ENCODE measurements at places on chromosomes 7 and 10. TPM values are rescaled to one million over a fixed set of nuclear protein-coding genes. Genes with fewer than 3 reads are reported as not detected.

The CNPY1 gene
- not detected for total RNA-seq

GRCh38 chr10:131250454-131251145, 60.9 kb downstream of the TCERG1L start:
- DNase-seq: no peak

GRCh38 chr7:44094365-44094764, 9.8 kb upstream of the AEBP1 start:
- no peak for DNase-seq

DNA sequence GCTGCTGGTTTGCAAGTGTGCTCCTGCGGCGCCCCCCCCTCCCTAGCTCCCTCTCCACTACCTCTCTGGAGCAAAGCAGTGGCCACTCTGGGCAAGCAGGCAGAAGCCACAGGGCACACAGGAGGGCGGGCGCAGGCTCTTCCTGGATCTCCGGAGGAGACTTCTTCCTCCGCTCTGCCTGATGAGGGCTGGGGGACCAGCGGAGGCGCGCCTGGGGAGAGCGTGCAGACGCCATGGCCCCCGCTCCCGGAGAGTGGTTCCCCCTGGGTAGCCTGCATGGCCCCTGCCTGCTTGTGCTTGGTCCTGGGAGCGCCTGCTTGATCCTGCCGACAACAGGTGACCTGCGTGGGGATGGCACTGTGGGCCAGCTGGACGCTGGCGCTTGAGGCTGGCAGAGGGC, 29.0 kb downstream of the ANKMY2 start:
- no peak for DNase-seq

DNA sequence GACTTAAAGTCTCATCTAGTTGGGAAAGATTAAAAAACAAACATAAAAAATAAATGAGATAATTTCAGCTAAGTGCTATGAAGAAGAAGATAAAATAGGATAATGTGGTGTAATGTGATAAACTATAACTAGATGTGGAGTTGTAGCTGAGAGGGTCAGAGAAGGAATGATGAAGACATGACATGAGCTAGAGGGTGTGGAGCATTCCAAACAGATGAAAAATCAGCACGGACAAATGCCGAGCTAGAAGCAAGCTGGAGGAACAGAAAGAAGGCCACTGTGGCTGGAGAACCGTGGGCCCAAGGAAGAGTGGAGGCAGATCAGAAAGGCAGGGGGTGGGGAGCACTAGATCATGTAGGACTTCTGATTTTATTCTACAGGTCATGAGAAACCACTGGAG, 70.6 kb downstream of the CDK6 start:
- no peak for DNase-seq

DNA sequence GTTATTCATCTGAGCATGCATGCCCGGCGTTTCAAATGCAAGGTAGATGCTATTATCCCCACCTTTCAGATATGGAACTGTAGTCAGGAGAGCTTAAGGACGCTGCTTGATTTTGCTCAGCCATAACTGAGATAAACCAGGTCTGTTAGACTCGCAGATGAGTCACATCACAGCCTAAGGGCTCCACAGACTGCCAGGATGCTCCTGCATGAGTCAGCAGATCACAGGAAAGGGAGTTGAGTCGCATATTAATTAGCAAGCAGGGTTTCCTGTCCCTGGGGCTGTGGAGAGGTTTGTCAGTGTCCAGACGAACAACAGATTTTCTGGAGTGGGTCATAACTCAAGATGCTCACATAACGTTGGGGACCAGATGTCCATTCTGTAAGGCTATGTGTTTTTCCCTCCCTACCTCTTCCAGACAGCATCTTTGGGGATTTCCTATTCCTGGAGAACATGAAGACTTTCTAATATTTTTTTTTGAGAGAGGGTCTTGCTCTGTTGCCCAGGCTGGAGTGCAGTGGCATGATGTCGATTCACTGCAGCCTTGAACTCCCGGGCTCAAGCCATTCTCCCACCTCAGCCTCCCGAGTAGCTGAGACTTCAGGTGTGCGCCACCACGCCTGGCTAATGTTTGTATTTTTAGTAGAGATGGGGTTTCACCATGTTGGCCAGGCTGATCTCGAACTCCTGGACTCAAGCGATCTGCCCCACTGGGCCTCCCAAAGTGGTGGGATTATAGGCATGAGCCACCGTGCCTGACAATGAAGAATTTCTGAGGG, 36.7 kb downstream of the PFKFB3 start:
- DNase-seq: no peak

The OR13A1 gene
- not detected for total RNA-seq

The ARID5B gene
- 90.1 TPM for total RNA-seq

The HSPA12A gene
- total RNA-seq: 19.4 TPM

DNA sequence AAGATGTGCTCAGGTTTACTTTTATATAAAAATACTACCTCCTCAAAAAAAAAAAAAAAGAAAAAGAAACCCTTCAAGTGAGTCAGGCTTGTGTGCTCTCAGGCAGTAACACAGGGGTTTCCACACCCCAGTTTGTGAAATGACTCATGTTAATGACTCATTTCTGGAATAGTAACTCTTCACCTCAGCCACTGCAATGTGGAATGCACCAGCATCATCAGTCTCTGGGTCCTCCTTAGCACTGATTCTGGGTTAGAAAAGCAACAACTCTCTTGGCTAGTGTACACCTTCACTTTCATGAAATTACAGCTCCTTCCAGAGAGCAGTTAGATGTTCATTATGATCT, 110.6 kb downstream of the EMX2 start:
- no peak for DNase-seq

- DNase-seq: peak; percentile 64
Measured at GRCh38 chr10:114821293-114821914, at the start of gene FHIP2A. Gene FHIP2A, plus strand, starts transcription at chr10:114821780. Its CDS starts 299 bp downstream, at chr10:114822079.

The NPY gene
- total RNA-seq: 55.6 TPM

- no peak for DNase-seq
Measured at GRCh38 chr10:4691301-4691700, 134.7 kb upstream of the AKR1E2 start.

- no peak for DNase-seq
Measured at GRCh38 chr10:71782917-71783490, 9.7 kb upstream of the VSIR start.

The FERD3L gene
- not detected for total RNA-seq

- no peak for DNase-seq
Measured at GRCh38 chr7:10128748-10129147, 844.9 kb upstream of the PHF14 start.

DNA sequence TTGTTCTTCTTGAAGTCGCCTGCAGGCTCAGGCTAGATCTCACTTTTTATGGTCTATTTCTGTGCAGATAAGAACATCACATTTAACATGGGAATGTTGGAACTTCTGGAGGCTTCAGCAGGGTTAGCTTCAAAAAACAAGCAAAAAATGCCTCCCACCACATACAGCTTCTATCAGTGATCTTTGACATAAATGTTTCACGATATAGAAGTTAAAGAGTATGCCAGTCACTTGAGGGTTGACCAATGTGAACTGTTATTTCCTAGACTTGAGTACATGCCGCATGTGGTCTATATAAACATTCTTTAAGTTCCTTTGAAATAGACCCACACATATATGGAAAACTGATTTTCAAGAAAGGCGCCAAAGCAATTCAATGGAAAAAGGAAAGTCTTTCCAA, 219.2 kb upstream of the KLF14 start:
- DNase-seq: no peak

GRCh38 chr7:133973710-133974109, 153.4 kb upstream of the LRGUK start:
- DNase-seq: no peak

The AMZ1 gene
- total RNA-seq: not detected

DNA sequence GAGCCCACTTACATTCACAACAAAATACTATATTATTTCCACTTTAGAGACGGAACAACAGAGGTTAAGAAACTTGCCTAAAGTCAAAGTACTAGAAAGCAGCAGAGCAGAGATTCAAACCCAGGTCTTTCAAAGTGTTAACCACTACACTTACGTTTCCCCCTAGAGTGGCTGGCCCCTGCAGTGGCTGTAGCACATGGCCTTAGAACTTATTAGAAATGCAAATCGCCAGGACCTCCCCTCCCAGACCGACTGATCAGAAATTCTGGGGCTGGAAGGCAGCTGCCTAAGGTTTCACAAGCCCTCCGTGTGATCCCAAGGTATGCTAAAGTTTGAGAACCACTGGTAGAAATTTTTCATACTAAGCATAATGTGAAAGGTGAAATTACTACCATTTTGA, 8.1 kb downstream of the MPP7 start:
- DNase-seq: no peak

GRCh38 chr10:6148251-6148701, 54.5 kb upstream of the PFKFB3 start:
- DNase-seq: no peak

DNA sequence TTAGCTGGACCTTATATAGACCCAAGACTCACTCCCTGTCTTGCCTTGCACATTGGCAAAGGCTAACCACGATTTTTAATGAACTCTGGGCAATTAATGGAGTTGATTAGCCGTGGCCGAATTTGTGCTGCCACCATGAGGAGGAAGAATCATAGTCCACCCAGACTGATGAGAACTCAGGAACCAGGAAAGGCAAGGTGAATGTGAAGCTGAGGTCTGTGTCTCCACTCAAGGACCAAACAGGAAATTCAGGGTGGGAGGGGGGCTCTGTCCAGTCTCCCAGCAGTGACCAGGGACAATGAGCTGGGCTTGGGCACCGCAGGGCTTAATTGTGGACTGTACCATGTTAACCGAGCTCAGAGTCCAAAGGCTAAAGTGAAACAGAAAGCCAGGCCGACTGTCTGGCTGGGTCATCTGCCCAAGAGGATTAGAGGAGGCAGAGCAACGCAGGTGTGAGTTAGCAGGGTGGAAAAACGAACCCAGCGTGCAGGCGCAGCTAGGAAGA, 127.0 kb upstream of the JCAD start:
- no peak for DNase-seq

GRCh38 chr10:373526-374309, 238.5 kb downstream of the ZMYND11 start:
- DNase-seq: peak; percentile 33

DNA sequence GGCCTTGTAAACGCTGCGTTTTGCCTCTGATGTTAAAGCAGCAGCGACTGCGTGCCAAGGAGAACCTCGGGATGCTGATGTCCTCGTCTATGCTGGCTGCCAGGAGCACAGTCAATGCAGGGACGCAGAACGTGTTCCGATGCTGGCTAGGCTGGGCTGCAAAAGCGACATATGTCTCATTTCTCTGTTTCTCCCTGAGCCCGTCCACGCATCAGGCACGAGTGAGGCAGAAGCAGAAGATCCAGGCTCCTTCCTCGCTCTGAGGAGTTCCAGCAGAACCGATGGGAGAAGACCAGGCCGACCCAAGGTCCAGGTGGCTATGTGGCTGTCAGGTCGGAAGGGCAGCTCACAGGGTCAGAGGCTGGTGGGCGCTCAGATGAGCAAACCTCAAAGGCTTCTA, 3.7 kb upstream of the FOXL3 start:
- DNase-seq: no peak

DNA sequence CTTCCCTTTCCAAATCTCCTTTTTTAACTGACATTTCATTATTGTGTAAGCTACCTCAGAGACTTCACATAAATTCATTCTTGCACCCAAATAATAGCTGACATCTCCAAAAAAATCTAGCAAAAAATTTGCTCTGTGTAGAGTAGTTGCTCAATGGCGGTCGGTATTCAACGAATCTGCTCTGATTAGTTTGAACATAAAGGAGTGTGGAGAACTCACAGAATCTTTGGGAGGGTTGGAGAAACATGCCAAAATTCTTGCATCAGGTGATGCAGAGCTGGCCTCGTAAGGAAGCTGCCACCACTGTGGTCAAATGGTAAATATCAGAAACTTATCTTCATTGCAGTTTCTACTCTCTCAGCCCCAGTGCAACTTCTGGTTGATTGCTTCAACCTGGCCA, 201.2 kb upstream of the MDFIC start:
- DNase-seq: no peak

The PRKG1 gene
- 9.0 TPM for total RNA-seq

DNA sequence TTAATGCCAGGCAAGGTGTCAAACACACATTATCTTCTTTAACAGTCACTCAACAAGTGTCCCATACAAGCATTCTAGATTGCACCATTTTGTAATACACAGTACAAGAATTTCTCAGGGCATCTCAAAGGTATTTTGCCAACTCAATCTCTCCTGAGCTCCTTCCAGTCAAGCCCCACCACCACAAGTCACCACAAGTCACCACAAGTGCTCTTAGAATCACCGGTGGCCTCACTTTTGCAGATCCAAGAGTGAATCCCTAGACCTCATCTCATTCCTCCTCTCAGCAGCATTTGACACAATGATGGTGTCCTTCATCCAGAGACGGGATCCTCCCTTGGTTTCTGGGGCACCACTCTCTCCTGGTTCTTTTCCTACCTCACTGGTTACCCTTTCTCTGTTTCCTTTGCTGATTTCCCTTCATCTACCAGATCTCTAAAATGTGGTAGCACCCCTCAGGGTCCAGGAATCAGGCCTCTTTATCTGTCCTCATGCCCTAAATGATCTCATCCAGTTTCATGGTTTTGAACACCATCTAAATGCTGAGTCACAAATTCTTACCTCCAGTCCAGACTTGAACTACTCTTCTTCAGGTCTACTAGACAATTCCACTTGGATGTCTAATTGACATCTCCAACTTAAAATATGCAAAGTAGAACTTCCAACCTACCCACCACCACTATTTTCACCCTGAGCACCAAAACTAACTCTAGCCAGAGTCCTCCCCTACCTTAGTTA, 26.9 kb downstream of the VPS41 start:
- no peak for DNase-seq

- no peak for DNase-seq
Measured at GRCh38 chr10:55629793-55630490, 731.1 kb downstream of the ZWINT start.

DNA sequence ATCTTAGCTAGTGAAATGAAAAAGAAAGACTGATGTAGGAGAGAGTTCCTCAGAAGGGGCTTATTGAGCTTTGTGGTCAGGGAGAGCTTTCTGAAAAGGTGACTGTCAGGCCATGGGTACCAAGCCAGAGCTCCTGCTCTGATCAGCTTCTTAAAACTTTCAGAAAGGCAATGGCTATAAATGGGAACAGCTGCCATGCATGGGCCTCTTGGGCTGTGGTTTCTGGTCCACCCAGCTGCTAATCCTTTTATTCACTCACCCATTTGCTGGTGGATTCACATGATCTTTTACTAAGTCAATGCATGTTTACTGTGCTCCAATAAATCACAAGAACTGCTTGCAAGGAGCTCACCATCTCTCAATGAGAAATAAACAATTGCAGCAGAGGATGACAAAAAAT, 60.1 kb upstream of the ZPBP start:
- no peak for DNase-seq

DNA sequence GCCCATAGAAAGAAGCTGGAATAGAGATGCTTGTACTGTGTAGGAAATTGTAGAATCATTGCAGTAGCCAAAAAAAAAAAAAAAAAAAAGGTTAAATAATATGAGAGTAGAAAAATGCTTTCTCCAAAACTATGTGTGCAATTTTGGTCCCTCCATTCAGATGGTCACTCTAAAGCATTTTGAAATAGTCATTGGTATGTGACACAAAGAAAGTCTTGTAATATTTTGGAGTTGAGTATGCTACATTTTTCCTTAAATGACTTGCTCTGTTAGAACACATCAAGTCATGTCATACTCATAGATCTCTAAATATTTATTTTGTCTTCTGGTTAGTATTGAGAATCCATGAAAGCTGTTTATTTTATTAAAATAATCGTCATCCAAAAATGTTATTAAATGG, 424.4 kb downstream of the PLXDC2 start:
- DNase-seq: no peak

Measured in prostate gland (tissue), 2 donors.